Stimulated activated CD4-positive, alpha-beta T cell treated with anti-CD3 and anti-CD28 coated beads, Interleukin-4, amount 100 ng/mL, for 48 hours (primary cell): ENCODE measurements at places on chromosomes 13 and 19.

GRCh38 chr13:81987159-81987558 is 1646.2 kb upstream of the SPRY2 start:
- DNase-seq, result no peak

DNA sequence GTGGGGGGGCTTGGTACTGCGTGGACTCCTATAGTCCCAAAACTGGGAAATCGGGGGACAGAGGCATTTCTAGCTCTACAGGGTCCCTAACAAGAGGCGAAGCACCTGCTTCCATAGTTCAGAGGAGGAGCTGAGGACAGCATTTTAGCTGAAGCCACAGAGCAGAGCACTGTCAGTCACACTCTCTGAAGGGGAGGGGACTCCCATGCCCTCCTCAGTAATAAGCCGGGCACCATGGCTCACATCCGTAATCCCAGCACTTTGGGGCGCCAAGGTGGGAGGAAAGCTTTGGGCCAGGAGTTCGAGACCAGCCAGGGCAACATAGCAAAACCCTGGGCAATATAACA is 3.8 kb downstream of the NPAS1 start:
- no peak for DNase-seq

GRCh38 chr13:83153848-83154247 is 728.4 kb downstream of the SLITRK1 start:
- no peak for DNase-seq

DNA sequence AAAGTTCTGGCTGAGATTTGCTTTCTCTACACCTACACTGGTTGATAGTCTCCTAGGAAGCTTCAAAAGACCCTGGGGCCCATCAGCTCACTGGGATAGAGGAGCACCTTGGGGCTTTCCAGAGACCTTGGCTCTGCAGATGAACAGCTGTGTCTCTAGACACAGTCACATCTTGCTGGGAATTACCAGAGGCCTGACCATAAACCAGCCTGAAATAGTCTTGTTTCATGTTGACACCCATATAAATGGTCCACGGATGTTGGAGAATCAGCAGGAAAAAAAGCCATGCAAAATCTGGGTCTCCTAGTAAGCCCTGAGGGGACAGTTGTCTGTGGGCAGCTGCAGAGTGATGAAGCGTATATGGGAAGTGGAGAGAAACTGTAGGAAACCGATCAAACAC is 207.6 kb downstream of the DNAJC15 start:
- DNase-seq, result no peak

DNA sequence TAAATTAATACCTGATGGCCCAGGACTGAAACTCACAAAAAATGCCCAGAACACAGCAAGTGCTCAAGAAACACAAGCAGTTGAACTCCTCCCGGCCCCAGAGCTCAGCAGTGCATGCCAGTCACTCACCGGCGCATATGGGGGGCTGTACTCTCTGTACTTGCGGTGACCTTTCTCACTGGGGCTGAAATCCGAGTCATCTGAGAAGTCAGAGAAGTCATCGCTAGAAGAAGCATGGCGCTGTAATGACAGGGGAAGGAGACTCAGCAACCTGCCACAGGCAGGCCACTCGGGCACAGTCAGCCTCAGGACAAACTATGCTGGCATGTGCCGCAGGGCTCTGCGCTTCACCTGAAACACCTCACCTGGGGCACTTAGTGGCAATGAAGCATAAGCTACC is 19.7 kb downstream of the ZC3H4 start:
- DNase-seq, result peak; percentile 18

- no peak for DNase-seq
Observed at GRCh38 chr19:7115721-7116120, 46.2 kb downstream of the ZNF557 start.

GRCh38 chr19:32749361-32749760 is 29.8 kb downstream of the TDRD12 start:
- DNase-seq, result no peak

GRCh38 chr19:18425515-18426415 is 6.6 kb downstream of the SSBP4 start:
- no peak for DNase-seq

DNA sequence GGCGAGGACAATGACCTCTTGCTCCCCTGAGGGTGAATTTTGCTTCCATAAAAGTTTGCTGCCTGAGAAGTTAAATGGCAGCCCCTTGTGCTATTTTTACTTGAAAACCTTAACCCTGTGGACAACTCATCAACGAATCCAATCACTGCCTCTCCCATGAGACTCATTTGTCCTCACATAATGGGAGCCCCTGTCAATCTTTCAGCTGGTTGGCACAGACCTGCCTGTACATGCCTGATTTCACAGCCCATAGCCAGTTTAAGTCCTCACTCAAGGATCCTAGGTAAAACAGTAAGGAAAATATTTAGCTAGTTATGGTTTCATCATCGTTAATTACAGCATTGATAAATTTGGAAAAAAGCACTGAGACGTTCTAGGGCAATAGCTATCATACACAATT is 207.4 kb downstream of the NHLRC3 start:
- no peak for DNase-seq

GRCh38 chr13:38262211-38262610 is 87.4 kb upstream of the UFM1 start:
- DNase-seq, result no peak

- no peak for DNase-seq
Observed at GRCh38 chr13:44303681-44304432, 69.8 kb upstream of the SERP2 start.

- no peak for DNase-seq
Observed at GRCh38 chr19:31023038-31023437, 326.2 kb downstream of the TSHZ3 start.
